ENCODE measurements at places on chromosomes 6 and 20. TPM values are rescaled to one million over a fixed set of nuclear protein-coding genes. Genes with fewer than 3 reads are reported as not detected.

The TGM2 gene
- 33.4 TPM for total RNA-seq

GRCh38 chr6:53026526-53026925, 31.4 kb upstream of the GSTA4 start:
- DNase-seq: no peak

- DNase-seq: no peak
Observed at GRCh38 chr6:117919275-117919674, 12.2 kb downstream of the SLC35F1 start.

DNA sequence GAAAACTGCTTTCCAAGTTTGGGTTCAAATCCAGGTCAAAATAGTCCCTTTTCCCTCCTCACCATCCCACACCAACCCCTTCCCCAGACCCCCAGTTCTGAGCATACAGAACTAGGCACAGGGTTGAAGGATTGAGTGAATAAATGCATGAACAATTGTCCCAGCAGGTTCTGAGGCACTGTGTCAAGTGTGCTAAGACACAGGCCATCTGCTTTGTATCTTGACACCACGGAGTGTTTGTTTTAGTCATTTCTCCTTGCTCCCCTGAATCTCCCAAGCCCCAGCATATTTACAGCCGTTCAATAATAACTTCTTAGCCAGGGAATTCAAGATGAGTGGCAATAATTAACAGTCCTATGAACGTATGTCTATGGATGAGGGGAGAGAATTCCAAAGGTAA, 102.8 kb upstream of the JARID2 start:
- DNase-seq: no peak

- DNase-seq: peak; percentile 9
Observed at GRCh38 chr6:54892831-54893230, 46.3 kb downstream of the FAM83B start.

GRCh38 chr6:130167655-130168054, 55.1 kb downstream of the SAMD3 start:
- DNase-seq: no peak

DNA sequence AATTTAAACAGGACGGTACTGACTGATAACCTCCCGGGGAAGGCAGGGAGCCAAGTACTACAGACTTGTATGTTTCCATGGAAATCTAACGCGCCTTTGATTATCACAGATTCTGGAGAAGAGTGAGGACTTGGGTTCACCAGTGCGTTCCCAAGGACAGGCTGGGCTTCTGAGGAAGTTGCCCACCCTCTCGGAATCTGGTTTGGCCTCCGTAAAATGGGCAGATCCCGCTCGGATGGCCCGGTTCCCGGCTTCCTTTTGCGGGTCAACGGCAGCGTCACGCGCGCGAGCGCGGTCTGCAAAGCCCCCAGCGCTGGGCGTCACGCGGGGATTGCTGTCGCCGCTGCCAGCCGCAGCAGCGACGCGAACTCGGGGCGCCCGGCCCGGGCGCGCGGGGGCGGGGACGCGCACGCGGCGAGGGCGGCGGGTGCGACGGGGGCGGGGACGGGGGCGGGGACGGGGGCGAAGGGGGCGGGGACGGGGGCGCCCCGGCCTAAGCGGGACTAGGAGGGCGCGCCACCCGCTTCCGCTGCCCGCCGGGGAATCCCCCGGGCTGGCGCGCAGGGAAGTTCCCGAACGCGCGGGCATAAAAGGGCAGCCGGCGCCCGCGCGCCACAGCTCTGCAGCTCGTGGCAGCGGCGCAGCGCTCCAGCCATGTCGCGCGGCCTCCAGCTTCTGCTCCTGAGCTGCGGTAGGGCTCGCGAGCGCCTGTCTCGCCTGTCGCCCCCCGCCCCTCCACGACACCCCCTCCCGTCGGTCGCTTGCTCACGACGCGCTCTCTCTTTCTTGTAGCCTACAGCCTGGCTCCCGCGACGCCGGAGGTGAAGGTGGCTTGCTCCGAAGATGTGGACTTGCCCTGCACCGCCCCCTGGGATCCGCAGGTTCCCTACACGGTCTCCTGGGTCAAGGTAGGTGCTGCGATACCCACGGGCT, at the start of gene CD83:
Gene CD83 (plus strand): TSS at position 615 of the 933 bp plus-strand sequence. CDS start 40 bp downstream, at position 655.
- DNase-seq: peak; percentile 86

DNA sequence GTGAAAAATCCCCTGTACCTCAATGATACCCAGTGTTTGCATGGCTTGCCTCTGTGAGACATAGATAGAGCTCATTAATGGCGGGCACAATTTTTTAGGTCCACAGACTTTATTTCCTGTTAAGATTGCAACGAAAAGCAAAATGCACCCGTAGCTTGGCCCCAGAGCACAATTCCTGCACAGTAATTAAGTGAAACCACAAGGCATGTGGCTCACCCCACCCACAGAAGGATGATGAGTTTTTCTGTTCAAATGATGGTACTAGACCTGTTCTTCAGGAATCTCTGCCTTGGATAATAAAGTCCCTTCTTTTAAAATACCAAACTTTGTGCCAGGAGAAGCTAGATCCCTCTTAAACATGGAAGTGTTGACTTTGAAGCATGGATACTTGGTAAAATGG, 738.1 kb downstream of the QKI start:
- no peak for DNase-seq

GRCh38 chr20:5508044-5508443, 191.3 kb upstream of the PROKR2 start:
- DNase-seq: no peak

DNA sequence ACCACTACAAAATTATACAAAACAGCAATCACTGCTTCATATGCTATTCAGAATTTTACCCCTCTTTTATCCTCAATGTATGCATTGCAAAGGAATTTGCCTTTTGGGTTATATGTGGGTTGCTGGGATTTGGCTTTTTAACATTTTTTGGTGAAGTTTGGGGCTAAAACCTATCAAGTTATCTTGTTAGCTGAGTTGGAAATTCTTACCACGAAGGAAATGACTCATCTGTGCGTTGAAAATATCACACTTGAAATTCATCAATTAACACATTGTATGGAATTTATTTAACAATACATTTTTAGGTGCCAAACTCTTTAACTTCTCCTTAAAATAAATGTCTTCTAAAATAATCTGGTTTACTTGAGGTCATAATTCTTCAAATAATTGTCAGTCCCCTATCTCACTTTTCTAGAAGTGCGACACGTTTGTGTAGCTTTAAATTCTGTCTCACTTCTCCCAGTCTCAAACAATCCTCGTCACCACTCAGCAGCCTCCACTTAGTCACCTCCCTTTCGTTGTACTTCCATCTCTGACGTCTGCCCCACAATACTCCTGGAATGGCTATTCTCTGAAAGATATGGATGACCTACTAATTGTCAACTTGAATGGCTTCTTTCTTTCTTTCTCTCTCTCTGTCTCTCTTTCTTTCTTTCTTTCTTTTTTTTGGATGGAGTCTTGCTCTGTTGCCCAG, 88.5 kb downstream of the PHACTR1 start:
- peak; percentile 62 for DNase-seq

DNA sequence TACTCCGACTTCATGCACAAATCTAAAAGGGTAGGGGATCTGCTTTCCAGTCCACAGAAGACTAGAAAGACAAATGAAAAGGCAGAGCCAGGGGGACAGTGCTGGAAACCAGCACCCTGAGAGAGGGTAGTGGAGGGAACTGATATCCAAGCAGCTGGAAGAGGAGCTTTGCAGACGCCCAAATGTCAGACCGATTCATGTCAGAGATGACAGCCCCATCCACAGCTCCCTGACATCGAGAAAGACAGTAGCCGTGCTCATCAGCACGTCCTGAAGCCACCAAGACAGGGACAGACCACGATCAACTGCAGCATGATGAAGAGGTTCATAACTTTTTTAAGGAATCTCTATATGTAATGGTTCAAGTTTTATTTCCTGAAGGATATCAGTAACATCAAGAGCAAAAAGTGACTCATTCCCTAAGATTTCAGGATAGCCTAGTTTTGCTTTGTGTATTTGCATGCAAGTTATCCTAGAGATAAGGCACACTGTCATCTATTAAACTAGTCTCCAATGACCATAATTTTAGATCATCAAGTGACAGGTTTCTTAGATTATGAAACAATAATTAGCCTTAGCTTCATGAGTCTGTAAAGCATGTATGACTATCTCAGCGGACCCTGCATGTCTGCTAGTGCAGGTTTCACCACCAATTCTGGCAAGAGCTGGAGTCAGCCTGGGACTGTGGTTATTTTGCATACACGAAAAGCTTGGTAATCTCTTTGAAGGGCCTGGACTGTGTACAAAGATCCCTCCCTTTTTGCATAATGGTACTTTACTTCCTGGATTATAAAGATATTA, 43.0 kb downstream of the PRDM1 start:
- DNase-seq: peak; percentile 74

DNA sequence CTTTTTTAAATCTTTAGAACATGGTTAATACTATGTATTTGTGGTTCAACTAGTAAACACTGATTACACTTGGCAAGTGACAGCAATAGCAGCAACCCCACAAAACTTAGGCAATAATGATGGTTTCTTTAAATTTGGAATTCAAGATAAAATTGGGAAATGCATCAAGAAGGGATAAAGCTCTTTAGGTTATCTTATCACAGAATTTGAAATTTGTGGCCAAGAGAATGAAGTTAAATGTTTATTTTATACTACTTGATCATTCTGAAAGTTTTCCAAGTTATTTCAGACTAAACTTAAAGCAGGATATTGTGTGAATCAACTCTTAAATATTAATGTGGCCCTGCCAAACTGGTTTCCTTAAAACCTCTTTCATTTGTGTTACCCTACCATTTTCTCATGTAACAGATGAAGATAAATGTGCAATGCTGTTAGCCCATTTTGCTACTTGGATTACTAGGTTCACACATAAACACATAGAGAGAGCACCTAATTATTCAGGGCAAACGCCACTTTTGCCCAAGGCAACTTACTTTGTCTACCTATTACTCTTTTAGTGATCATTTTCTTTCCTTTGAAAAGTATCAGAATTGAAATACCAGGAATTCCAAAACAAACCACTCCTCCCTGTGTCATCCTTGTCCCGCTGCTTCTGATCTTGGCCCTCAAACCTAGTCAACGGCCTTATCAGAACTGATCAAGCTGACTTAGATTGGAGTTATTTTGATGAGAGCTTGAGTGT, 186.7 kb upstream of the TENT5A start:
- peak; percentile 38 for DNase-seq

The FOXF2 gene
- total RNA-seq: 2.7 TPM

- no peak for DNase-seq
Observed at GRCh38 chr20:35648836-35649235, 15.9 kb downstream of the CPNE1 start.

DNA sequence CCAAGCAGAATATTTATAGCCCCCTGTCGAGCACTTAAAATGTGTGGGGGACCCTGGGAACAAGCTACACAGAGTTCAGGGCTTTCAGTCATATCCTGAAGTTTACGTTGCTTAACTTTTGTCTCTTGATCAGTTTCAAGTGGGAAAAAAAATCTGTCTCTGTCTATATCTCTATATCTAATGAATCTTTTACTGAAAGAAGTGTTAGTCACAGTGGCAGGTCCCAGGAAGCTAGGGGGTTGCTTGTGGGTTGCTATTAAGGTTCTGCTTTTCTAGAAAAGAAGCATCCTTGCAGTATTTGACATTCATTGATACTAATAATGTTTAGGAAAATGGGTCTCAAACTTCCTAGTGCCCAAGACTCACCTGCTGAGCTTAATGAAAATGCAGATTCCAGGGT, 76.7 kb upstream of the CLDN20 start:
- DNase-seq: peak; percentile 30

The TNXB gene
- 0.11 TPM for total RNA-seq

DNA sequence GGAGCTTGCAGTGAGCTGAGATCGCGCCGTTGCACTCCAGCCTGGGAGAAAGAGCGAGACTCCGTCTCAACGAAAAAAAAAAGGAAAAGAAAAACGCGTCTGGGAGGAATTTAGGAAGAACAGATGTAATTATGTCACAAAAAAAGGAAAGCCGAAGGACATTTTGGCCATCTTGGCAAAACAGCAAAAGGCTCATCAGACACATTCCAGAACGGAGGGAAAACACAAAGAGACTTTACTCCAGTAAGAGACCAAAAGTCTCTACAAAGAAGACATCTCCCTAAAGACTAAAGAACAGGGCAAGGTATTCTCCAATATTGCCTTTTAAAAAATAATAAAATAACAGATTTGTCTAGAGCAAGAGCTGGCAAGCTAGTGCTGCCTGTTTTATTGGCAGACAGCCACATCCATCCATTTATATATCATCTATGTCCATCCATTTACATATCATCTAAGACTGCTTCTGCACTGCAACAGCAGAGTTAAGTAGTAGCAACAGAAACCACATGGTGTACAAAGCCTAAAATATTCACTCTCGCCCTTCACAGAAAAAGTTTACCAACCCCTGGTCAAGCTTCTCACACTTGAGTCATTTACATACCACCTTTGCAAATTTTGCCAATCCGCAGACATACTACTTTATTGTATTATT, 133.9 kb downstream of the ZMYND8 start:
- no peak for DNase-seq

DNA sequence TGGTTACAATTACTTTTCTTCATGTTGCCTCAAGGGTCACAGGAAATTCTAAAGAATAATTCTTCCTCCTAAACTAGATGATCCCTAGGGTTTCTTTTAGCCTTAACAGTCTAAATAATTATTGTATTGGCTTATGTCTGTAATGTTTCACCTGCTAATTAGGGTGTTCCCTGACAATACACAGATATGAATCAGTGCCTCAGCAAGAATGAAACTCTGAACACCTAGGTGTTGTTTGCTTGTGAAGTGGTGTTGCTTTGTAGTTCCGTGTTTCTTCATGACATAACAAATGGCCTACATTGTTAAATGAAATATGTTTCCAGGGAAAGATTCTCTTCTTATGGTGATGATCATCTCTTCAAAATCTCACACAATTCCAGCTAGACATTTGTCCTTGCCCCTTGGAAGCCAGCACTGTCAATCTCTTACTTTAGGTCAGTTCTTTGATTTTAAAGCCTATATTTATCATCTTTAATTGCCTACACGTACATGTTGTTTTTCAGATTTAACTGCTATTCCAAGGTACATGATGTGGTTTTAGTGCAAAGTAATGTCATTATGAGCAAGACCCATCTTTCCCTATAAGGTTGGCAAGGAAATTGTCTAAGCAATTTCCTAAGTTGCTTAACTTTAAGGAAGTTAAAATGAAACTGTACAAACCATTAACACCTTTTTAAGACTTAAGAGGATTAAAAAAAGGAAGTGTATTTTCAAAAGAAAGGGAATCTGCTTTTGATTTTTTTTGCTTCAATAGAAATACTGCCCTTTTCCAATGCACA, 111.9 kb downstream of the TBC1D7 start:
- DNase-seq: no peak

- DNase-seq: no peak
Observed at GRCh38 chr6:33243476-33243875, 28.2 kb downstream of the VPS52 start.
